Posterior cingulate gyrus (tissue), 11 donors: ENCODE measurements at places on chromosomes 7 and 10.

DNA sequence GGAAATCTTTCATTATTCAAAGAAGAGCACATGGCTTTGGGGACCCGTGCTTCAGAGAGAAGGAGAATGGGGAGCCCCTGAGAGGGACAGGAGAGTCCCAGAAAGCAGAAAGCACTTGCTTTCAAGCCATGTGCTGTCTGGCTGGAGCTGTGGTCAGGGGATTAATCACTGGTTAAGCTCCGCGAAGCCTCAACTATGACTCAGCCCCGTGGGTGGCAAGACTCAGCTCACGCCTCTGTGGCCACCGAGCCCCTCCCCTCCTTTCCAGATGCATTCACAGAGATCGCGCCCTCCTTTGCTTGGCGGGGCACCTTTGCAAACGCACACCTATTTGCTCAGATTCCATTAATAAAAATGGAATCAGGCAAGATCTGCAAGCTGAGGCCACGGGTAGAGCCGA is 202.9 kb upstream of the TCERG1L start:
- DNase-seq: no peak

GRCh38 chr10:117424883-117425649 is 49.8 kb upstream of the PDZD8 start:
- no peak for DNase-seq

GRCh38 chr7:13990984-13991790 is 1.7 kb upstream of the ETV1 start:
- peak; percentile 90 for DNase-seq

DNA sequence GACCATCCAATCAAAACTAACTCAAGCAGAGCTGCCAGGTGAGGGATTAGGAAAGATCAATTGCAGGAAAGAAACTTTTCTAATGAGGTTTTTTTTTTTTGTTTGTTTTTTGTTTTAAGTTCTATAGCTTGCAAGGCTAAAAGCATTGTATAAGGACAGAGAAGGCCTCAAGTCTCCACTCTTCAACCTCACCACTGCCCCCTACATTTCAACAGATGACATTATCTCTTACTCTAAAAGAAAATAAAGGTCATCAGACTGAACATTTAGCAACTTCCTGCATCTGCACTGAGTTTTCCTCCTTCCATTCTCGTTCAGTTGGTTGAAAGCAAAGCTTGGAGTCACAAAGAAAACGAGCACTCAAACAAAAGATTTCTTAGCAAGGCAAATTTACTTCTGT is 45.2 kb upstream of the EXOC4 start:
- no peak for DNase-seq

DNA sequence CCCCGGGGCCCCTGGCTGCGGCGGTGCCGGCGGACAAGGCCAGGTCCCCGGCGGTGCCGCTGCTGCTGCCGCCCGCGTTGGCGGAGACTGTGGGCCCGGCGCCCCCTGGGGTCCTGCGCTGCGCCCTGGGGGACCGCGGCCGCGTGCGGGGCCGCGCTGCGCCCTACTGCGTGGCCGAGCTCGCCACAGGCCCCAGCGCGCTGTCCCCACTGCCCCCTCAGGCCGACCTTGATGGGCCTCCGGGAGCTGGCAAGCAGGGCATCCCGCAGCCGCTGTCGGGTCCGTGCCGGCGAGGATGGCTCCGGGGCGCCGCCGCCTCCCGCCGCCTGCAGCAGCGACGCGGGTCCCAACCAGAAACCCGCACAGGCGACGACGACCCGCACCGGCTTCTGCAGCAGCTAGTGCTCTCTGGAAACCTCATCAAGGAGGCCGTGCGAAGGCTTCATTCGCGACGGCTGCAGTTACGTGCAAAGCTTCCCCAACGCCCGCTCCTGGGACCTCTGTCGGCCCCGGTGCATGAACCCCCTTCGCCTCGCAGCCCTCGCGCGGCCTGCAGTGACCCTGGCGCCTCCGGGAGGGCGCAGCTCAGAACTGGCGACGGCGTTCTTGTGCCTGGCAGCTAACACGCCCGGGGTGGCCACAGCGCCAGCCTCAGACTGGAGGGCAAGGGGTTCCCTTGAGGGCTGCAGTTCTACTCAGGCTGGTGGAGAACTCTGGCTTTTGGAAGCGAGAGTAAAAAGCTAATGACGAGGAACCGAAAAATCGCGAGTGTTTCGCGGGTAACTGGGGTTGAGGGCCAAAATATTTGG is 804 bp downstream of the FRAT1 start:
- DNase-seq: peak; percentile 44

GRCh38 chr10:91316486-91316885 is 93.7 kb upstream of the HECTD2 start:
- no peak for DNase-seq

DNA sequence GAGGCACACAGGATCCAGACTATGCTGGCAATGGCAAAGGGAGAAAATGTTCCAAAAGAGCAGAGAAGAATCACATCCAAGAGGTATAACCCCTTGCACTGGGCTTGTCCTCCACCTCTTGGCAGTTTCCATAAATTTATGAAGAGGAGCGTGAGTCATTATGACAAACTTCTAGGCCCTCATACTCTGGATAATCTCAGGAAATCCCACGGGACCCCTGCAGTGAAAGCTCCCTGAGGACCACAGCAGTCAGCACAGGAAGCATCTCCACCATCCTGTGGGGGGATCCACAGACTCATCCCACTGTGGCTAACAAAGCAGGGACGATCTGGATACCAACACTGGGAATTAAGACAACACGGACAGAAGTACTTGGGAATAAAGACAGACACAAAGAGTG is 30.3 kb upstream of the GPAM start:
- no peak for DNase-seq

DNA sequence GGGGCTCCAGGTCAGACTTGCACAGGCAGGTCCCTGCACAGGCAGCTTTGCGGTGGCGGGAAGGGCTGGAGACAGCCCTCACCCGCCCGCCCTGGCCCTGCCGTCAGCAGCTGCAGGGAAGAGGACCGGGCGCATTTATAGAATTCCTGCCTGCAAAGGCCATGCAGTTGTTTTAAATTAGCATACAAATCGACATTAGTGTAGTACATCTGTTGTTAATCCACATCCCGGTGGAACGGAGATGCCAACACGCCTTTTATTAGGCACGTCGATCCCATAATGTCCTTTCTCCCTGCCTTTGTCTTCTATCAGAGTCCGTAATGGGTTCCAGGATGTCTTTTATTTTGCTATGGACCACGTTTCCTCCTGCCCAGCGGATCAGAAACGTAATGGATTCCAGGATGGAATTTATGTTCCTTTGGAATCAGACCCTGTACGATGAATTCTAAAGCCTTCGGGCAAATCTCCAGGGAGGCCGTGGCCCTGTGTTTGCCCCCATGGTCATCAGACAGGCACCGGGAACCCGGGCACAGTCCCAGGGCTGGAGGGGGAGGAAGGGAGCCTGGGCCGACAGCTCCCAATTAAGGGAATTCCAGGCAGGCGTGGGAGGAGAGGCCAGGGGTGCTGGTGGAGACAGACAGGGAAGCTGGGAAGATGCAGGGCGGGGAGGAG is 123.9 kb downstream of the COL26A1 start:
- peak; percentile 63 for DNase-seq

DNA sequence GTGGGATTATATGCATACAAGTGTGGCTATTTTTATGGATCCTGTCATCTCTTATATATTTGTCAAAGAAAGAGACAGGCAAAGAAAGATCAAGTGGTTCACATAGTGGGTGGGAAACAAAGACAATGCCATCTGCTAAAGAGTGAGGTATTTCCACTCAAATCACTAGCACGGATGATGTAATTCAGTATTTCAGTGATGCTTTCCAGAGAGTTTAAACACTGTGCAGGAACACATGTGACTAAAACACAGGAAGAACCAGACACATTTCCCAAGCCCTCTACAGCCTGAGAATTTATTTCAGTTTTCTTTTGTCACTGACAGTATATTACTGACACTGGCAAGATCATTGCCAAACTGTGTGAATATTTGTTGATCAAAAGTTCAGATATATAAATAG is 885.7 kb upstream of the CELF2 start:
- DNase-seq: no peak

DNA sequence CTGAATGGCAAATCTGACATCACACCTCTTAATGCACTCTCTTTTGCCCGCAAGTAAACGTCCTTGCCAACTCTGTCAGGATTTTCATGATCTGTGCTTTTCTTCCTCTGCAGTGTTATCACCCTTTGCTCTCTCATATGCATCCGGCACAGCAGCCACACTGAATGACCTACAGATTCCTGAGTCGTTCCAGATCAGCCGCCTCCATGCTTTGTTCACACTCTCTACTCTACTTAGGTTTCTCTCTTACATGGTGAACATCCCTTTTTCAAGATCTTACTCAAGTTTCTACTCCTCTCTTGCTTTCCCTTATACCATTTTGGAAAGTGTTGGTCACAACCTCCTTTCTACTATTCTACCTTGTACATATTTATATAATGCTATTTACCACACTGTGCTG is 127.7 kb upstream of the AOAH start:
- DNase-seq: no peak

- no peak for DNase-seq
Measured at GRCh38 chr10:125707541-125708468, 11.7 kb upstream of the EDRF1 start.
